ENCODE measurements at places on chromosomes 6 and 20. TPM values are rescaled to one million over a fixed set of nuclear protein-coding genes. Genes with fewer than 3 reads are reported as not detected.

RGS17 gene
- total RNA-seq, result 12.4 TPM

SASH1 gene
- total RNA-seq, result 17.0 TPM

SLC26A8 gene
- total RNA-seq, result not detected

CST2 gene
- total RNA-seq, result not detected

ZNF451 gene
- 20.8 TPM for total RNA-seq

POM121L2 gene
- total RNA-seq, result not detected

PDYN gene
- not detected for total RNA-seq

ME1 gene
- 20.0 TPM for total RNA-seq

SNPH gene
- total RNA-seq, result 8.1 TPM

NOTCH4 gene
- 3.2 TPM for total RNA-seq

ZBTB46 gene
- total RNA-seq, result 3.7 TPM

CRISP3 gene
- total RNA-seq, result not detected

HTR1E gene
- not detected for total RNA-seq

KIF25 gene
- total RNA-seq, result 0.56 TPM

BANF2 gene
- not detected for total RNA-seq

CBLN4 gene
- total RNA-seq, result not detected

TCFL5 gene
- total RNA-seq, result 15.4 TPM

PAX1 gene
- not detected for total RNA-seq

CNR1 gene
- total RNA-seq, result not detected

BMP7 gene
- not detected for total RNA-seq

FGD2 gene
- total RNA-seq, result not detected

OPN5 gene
- not detected for total RNA-seq

B3GALT4 gene
- 3.6 TPM for total RNA-seq

SRSF3 gene
- total RNA-seq, result 127 TPM

PNPLA1 gene
- total RNA-seq, result not detected
